Thyroid gland (tissue), 4 donors: ENCODE measurements at places on chromosomes 12 and 14.

DNA sequence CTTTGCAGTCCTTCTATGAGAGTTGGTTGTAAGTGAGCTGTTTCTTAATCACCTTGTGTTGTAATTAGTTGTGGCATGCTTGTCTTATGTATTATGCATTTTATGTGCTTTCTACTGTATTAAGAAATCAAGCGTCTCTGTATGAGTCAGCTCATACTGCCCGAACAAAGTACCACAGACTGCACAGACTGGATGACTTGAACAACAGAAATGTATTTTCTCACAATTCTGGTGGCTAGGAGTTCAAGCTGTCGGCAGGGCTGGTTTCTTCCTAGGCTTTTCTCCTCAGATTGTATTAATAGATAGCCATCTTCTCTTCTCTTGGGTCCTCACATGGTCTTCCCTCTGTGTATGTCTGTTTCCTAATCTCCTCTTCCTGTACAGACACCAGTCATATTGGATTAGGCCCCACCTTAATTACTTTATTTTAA lies 77.7 kb downstream of the FLRT2 start:
- no peak for DNase-seq

DNA sequence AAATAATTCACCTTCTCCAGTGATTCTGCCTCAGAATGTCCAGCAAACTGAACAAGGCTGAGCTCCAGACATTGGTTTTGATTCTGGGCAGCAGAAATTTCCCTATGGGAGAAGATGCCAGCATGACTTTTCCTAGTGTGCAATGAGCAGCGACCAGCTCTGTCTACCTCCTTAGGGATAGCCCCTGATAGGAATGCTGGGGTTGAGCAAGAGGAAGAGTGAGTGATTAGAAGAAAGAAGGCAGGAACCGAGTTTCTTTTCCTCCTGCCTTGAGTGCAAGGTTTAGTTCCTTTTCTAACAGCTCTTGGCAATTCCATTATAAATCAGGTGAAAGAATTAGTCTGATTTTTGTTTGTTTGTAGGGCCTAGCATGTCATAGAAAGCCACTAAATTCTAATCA lies 379.0 kb downstream of the DAD1 start:
- DNase-seq = no peak

GRCh38 chr12:105983622-105984320 lies 155.0 kb downstream of the NUAK1 start:
- no peak for DNase-seq

GRCh38 chr12:92573104-92573503 lies 129.7 kb upstream of the PLEKHG7 start:
- no peak for DNase-seq

DNA sequence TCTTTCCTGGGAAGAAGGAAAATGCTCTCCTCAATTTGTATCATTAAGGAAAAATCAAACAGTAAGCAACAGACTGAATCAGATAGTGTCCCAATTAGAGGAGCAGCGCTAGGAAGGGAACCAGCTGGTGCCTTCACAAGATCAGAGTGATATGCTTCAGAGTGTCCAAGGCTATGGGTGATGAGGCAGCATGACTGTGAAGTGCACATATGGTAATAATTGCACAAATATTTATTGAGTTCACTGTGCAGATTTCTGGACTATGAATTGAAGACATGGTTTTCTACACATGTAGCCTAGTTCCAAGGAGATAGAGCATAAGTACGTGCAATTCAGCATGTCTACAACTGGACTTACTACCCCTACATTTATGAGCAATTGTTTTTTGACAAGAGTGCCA lies 78.8 kb upstream of the EVL start:
- no peak for DNase-seq

DNA sequence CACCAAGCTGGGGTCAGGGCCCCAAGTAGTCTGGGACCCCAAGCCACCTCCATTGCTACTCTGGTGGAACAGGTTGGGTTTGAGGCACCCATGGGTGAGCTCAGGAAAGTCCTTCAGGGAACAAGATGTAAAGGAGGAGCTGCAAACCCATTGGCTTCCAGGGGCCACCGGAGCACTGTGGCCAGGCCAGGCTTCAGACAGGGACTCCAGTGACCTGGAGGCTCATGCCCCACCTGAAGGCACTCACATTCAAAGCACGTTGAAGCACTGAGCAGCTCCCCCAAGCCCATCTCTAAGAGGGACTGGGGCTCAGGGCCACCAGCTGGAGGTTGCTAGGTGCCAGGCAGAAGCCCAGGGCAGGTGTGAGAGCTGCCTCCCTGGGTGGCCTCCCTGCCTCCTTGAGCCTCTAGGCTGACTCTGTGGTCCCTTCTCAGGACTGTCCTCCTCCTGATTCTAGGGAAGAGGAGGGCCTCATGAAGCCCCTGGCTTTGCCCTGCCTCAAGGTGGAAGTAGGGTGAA lies 49.1 kb downstream of the FAM222A start:
- DNase-seq = no peak

- no peak for DNase-seq
These were observed 475.6 kb downstream of the PDZRN4 start for GRCh38 chr12:41663598-41664265.

DNA sequence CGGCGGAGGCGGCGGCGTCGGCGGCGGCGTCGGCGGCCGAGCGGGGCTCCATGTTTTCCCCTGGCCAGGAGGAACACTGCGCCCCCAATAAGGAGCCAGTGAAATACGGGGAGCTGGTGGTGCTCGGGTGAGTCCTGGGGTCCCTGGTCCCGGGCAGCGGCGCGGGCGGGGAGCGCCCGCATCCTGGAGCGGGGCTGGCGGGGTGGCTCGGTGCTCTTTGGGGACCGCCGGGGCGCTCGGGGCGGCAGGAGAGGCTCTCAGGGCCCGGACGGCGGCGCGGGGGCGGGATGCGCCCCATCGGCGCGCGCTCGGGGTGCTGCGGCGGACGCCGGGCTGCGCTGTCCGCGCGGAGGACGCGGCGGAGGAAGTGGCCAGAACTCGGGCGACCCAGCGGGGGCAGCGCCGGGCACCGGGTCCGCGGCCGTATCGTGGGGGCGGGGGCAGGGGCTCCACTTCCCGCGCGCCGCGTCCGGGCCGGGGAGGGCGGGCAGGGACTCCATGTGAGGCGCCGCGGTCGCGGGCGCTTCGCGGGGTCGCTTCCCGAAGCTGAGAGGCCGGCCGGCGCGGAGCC lies 485 bp downstream of the PELI2 start:
- DNase-seq = peak; percentile 41
